ENCODE measurements at places on chromosomes 16 and 17.

DNA sequence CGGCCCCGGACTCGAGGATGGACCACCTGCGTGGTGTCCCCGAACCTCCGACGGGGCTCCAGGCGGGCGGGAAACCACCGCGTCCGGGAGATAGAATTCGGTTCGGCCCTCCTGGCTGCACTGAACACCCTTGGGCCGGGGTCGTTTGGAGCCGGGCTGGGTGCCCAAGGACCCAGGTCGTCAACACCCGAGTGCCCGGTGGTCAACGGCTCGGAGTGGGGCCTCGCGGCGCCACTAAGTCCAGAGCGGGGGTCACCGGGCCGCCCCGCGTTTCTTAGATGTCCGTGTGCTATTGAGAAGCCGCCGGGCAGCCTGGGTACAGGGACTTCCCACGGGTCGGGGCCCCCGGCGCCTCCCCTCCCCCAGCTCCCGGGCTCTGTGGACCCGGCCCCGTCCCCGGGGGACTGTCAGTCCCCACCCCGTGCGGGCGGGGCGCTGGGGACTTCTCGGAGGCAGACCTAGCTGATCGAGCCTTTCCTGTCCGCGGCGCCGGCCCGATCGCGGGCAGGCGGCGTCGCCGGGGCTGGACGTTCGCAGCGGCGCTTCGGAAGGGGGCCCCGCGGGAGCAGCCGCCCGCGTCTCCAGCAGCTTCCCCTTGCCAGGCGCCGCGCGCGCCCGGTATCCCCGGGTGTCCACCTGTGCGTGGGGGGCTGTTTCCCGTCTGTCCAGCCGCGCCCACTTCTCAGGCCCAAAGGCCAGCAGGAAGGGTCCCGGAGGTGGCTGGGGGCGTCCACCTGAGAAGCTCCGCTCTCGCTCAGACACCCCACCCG is 655 bp upstream of the NPTX1 start:
- DNase-seq = no peak

GRCh38 chr16:19703172-19703889 is 14.7 kb downstream of the KNOP1 start:
- no peak for DNase-seq

DNA sequence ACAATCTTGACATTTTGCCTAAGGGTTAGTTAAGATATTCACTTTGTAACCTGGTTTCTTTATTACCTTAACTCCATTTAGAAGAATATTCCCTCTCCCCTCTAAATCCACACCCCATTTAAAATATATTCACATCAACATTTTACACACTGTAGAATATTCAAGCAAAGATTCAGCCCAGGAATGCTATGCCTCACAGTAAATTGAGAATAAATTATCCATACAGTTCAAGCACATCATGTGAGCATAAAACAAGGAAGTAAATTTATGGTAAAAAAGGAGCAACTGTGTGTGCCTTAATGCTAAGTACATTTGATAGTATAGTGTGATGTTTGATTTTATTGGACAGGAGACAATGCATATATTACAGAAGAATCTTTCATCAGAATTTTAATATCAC is 806.6 kb upstream of the KIF2B start:
- no peak for DNase-seq

GRCh38 chr16:67957622-67958021 is 10.8 kb downstream of the SLC12A4 start:
- DNase-seq = no peak

- DNase-seq = no peak
Measured at GRCh38 chr16:21590287-21590686, 9.1 kb upstream of the METTL9 start.

GRCh38 chr16:529012-529575 is 1.6 kb downstream of the CAPN15 start:
- DNase-seq = no peak

GRCh38 chr16:67781565-67781921 is 24.8 kb downstream of the RANBP10 start:
- DNase-seq = no peak

DNA sequence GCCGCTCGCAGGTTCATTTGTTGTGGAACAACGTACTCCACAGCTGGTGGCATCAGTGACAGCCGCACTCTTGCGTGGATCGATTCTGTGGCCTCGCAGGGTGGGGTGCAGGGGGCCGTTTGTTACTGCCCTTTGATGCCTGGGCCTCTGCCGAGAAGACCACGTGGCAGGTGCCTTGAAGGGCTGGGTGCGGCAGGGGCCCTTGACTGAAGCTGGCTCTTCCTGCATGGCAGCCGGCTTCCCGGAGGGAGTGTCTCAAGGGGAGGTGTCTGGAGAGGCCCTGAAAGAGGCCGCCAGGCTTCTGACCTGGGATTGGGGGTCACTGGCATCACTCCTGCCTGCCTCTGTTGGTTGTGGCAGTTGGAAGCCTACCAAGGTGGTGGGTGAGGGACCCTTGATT is 43.8 kb downstream of the TBCD start:
- no peak for DNase-seq

- no peak for DNase-seq
Measured at GRCh38 chr17:33288954-33289353, 4.1 kb downstream of the ASIC2 start.

GRCh38 chr17:2613089-2613808 is 19.8 kb downstream of the PAFAH1B1 start:
- no peak for DNase-seq

DNA sequence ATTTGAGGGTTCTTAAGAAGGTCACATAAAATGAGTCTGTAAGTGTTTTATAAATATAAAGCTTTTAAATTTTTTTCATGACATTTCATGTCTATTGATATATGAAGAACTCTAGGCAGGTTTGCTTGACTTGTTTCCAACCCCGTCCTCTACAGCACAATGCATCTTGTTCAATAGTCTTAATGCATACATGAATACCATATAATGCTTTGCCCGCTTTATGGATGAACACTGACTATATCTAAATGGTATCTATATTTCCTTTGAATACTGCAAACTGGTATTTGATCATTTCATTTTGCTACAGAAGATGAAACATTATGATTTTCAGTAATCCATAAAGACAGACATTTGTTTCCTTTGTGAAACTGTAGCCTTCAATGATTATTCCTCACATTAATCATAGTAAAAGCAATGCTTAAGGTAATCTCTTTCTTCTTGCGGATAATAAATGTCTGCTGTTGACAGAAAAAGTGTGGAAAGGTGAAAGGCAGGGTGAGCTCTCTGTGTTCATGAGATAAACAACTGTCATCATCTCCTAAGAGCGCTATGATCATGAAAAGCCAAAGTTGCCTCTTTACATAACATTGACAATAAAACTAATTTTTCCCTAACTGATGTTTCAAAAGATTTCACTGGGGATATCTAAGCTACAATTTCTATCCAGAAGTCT is 645.1 kb downstream of the CDH8 start:
- no peak for DNase-seq

DNA sequence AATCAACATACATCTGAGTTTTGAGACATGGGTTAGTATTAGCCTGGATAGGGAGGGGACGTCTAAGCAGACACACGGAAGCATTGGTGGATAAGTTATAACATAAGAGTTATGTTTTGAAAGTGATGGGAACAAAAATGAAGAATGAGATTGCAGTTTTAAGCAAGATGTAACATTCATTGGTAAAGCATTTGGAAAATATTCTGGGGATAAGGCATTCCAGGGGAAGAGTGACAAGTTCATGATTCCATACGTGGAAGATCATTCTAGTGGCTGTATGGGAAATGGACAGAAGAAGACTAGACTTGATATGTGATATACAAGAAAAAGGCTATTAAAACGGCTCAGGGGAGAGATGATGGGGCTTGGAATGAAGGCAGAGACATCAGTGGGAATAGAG is 632.9 kb downstream of the CDH8 start:
- DNase-seq = no peak

DNA sequence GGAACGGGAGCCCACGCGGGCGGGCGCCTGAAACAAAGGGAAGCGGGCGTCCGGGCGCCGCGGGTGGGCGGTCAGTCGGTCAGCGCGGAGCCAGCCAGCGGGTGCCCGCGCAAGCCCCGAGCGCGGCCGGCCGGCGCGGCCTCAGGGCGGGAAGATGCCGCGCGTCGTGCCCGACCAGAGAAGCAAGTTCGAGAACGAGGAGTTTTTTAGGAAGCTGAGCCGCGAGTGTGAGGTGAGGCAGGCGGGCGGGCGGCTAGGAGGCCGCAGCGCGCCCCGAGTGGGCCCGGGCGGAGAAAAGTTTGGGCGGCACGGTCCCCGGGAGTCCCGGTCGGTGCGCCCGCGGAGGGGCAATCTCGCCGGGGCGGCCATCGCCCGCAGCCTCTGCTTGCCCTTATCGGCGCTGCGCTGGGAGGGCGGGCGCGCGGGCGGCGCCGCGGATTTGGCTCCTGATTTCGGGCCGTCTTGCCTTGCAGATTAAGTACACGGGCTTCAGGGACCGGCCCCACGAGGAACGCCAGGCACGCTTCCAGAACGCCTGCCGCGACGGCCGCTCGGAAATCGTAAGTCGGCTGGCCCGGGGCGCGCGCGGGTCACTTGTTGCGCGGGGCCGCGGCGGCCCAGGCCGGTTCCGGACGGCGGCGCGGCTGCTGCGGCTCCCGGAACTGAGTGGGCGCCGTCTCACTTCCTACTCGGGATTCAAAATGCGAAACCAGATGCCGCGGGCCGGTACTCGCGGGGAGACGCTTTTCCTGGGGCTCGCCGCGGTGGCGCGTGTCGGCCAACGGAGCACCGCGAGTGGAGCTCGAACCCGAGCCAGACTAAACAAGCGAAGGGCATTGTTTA is 526 bp downstream of the CBFB start:
- DNase-seq = peak; percentile 36

GRCh38 chr17:67055041-67055443 is 10.7 kb downstream of the CACNG1 start:
- no peak for DNase-seq

- DNase-seq = no peak
Measured at GRCh38 chr16:83136419-83136818, 509.6 kb downstream of the CDH13 start.

GRCh38 chr17:11296994-11297393 is 56.0 kb downstream of the SHISA6 start:
- no peak for DNase-seq

GRCh38 chr16:6929868-6930267 is 402.8 kb upstream of the RBFOX1 start:
- DNase-seq = no peak

DNA sequence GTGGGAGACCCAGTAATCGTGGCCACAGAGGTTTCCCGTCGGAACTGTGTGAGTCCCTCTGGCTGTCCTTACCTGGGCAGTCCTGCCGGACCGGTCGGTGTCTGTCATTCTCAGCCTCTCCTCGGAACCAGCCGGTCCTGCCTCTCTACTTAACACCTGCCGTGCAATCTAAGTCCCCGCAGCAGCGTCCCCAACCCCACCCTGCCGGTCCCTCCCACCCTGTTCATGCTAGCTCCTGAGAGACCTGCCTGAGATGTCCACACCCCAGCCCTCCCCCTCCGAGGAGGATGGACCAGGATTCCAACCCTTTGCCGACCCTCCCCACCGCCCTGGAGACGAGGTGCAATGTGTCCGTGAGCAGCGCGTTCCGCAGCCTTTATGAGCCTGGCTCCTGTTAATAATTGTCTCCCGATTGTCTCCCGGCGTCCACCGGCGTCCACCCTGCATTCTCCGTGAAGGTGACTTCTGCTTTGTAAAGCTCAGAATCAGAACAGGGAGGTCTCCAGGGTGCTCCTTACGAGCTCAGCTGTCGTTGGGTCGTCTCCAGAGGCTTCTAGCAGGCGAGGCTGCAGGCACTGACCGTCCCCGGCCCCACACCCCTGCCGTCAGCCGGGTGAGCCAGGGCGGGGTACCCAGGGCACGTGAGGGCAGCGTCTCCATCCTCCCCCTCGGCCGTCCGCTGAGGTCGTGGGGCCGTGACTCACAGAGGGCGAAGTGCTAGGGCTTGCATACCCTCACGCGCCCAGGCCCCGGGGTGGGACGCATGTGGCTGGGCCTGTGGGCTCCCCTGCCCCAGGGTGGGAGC is 10.1 kb downstream of the METRNL start:
- DNase-seq = no peak

DNA sequence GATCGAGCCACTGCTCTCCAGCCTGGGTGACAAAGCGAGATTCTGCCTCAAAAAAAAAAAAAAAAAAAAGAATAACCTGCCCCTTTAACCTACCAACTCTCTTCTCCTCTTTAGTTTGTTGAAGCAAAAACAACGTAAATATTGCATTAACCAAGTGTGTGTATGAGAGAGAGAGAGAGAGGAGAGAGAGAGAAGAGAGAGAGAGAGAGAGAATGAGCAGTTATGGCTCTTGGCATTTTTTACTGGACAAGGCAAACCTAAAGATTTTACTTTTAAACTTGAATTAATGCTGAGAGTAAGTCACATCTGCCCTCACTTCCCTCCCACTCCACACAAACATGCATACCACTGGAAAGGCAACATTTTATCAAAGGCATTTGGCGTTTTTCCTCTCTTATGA is 3.0 kb upstream of the SLFN5 start:
- DNase-seq = no peak

GRCh38 chr17:46738544-46738943 is 79.9 kb downstream of the WNT3 start:
- DNase-seq = no peak

DNA sequence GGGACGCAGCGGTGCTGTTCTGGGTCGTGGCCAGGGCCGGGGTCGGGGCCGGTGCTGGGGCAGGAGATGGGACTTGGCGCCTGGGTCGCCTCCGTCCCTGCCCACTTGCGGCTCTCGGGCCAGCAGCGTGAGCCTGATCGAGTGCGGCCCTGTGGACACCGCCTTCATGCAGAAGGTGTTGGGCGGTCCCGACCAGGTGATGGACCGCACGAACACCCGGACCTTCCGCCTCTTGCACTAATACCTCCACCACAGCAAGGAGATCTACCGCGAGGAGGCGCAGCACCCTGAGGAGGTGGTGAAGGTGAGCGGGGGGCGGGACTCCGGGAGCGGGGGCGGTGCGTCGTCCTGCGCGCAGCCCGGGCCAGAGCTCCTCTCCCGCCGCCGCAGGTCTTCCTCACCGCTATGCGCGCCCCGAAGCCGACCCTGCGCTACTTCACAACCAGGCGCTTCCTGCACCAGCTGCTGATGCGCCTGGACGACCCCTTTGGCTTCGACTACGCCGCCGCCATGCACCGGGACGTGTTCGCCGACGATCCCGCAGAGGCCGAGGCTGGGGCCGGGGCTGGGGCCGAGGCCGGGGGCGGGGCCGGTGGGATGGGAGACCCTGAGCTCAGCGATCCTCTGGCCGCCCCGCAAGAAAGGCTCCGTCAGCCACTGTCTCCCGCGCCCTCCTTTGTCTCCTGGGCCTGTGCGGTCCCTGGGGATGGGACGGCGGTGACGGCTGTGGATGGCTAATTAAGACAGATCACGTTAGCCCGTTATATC is 4.5 kb upstream of the HSD17B1 start:
- peak; percentile 73 for DNase-seq

DNA sequence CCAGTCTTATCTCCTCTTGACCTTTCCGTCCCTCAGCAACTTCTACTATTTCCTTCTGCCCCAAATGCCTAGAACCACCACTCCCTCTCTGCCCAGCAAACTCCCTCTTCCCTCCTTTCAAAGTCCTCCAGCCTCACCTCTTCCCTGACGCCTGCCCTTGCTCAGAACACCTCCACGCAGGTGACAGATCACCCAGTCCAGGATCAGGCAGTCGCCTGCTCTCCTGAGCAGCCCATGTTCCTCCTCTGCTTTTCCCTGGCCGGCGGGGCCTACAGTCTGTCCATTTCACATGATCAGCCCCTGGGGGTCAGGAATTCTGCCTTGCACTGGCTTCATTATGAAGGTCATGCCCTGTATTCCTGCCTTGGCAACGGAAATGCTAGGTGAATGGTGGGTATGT is 422 bp downstream of the CD300LF start:
- DNase-seq = no peak

Measured in activated T-cell treated with anti-CD3 and anti-CD28 coated beads for 1 hour (primary cell).